ENCODE measurements at places on chromosomes 6 and 20.

GRCh38 chr6:121309768-121310469 lies 24.4 kb downstream of the TBC1D32 start:
- no peak for DNase-seq

DNA sequence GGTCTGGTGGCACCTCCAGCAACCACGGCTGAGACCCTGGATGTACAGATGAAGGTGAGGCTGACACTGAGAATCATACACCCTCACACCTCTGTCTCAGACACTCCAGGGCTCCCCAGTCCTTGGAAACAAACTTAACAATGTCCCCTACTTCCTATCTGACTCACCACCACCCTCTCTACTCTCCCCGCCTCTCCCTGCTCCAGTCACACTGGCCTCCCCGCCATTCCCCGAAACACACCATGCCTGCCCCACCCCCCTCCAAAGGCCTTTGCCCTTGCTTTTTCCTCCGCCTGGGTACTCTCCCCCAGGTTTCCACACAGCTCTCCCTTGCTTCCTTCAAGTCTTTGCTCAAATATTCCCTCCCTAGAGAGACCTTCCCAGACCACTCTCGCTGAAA lies 16.3 kb downstream of the BPI start:
- no peak for DNase-seq

- no peak for DNase-seq
Observed at GRCh38 chr6:35055891-35056290, 85.2 kb downstream of the TCP11 start.

- no peak for DNase-seq
Observed at GRCh38 chr6:43990275-43990626, 137.0 kb downstream of the MRPL14 start.

GRCh38 chr6:150286912-150287311 lies 81.9 kb upstream of the IYD start:
- no peak for DNase-seq

DNA sequence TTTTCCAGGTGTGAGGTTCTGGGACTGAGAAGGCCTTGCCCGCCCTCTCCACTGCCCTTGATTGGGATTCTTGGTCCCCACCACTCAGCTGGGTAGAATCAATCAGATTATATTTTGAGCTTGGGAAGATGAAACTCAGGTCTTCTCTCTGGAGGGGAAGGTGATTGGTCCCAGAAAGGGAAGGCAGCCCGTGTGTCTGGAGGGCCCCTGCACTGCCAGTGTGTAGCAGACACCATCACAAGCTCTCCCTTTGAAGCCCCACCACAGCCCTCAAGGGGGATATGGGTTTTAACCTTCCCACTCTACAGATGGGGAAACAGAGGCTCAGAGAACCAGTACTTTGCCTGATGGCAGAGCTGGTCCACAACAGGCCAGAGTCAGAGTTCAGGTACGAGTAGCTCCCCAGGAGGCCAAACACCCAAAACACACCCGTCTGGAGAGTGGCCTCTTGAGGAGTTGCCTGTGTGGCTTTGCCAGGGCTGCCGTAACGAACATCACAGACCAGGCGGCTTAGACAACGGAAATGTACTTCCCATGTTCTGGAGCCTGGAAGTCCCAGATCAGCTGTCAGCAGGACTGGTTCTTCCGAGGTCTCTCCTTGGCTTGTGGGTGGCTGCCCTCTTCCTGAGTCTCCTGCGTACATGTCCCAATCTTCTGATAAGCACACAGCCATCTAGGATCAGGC lies 205.6 kb downstream of the SYNDIG1 start:
- DNase-seq = no peak

GRCh38 chr6:106823732-106824351 lies 150.7 kb downstream of the CD24 start:
- DNase-seq = no peak

GRCh38 chr6:45323656-45324224 lies 4.4 kb upstream of the RUNX2 start:
- DNase-seq = no peak

DNA sequence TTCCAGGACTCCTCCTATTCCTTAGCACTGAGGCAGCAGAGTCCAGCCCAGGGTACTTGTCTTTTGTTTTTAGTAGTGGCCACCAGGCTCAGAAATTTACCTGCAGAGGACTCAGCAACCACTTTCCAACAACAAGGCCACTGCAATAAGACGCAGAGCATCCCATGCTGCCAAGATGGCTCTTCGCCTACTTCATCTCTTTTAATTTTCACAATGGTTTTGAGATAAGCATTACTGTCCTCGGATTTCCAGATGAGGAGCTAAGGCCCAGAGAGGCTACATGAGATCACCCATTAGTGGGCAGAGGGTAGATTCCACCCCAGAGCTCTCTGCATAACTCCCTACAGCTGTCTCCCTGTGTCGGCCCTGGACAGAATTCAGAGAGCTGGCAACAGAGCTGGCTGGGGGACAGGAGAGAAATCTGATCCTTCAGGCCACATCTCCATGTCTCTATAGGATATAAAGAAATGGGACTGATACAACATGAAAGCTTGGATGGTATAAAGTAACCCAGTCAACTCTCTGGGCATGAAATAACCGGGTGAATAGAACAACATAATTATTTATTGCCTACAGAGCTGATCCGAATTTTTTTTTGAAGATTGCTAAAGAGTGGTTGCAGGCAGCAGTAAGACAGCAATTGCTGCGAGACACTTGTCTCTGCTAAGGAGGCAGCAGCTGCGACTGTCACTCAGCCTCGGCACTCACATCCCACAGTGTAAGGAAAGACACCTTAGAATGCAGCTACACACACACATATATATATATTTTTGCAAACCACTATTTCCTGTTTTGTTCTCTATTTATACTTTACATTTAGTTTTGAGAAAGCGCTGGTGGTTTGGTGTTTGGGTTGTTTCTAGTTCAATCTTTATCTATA lies 37.2 kb downstream of the SCML4 start:
- DNase-seq = no peak

DNA sequence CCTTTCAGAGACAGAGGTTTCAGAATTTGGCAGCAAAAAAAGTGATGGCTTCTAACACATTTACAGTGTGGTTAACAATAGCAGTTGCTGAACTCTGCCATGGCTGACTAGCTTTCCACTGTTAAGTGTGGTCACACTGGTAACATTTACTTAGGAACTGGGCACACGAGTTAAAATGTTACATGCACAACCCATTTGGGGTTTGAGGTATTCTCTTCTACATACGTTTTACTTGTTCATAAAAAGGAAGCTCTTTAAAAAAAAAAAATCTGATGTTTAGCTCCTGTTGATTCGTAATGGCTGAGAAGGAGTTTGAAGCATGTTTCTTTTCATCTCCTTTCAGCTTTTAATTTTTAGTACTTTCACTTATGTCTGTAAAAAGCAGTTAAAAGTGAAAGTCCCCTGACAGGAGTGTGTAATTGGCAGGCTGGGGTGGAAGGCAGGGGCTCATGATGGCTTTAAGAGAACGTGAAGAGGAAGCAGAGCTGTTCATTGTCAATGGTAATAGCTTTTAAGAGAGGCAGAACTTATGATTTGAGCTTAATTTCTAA lies 245.9 kb downstream of the FARS2 start:
- no peak for DNase-seq

GRCh38 chr6:157946865-157947532 lies 34.7 kb upstream of the SYNJ2 start:
- DNase-seq = peak; percentile 23

DNA sequence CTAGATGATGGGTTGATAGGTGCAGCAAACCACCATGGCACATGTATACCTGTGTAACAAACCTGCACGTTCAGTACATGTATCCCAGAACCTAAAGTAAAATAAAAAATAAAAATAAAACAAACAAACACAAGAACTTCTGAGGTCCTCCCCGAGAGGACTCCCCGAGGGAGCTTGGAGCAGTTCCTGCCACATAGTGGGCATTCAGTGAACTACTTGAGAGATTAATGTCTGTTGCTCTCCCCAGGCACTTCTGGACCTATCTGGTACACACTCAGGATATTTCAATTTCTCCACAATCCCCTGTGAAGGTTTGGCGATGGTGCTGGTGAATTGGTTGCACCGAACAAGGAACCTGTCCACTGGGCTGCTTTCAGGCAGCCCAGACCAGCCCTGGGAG lies 311.2 kb downstream of the ESR1 start:
- DNase-seq = no peak

- DNase-seq = no peak
Observed at GRCh38 chr20:2752567-2753460, 47.6 kb downstream of the CPXM1 start.

DNA sequence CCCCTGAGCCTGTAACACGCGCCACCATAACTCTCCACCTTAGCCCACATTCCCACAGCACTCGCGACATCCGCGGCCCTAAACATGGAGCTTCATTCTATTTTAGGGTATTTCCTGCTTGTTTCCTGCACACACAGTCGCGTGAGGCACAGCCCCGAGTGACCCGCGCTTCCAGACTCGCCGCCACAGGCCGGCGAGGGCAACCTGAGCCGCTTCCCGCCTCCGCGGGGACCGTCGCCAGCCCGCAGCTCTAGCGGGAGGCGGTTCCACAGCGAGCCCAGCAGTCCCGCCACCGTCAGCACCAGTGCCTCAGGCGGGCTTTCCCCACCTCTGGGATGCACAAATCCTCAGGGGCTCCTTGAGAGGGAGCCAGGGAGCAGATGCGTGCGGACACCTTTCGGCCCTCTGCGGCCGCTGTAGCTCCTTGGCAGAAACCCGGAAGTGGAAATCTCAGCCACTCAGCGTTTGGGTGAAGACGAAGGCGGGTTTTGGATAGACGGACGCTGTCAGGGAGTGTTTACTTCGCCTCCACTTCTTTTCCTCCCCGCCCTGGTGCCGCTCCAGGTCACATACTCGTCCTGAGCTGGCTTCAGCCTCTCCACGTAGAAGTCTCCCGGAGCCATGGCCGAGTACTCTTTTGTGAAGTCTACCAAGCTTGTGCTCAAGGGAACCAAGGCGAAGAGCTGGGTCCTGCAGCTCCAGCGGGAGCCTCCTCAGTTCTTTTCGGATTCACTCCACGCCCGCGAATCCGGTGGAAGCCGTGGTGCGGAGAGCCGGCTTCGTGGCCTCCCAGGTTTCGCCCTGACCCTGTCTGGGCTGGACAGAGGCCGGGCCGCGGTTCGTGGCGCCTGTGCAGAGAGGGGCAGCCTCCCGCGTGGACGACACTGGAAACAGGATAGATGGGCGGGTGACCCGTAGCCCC lies 2177.4 kb upstream of the DEFB115 start:
- no peak for DNase-seq

All from nucleus accumbens (tissue), 56 donors.